ENCODE measurements at places on chromosomes 4 and X.

GRCh38 chr4:3873408-3874027 lies 107.3 kb downstream of the ADRA2C start:
- DNase-seq: no peak

DNA sequence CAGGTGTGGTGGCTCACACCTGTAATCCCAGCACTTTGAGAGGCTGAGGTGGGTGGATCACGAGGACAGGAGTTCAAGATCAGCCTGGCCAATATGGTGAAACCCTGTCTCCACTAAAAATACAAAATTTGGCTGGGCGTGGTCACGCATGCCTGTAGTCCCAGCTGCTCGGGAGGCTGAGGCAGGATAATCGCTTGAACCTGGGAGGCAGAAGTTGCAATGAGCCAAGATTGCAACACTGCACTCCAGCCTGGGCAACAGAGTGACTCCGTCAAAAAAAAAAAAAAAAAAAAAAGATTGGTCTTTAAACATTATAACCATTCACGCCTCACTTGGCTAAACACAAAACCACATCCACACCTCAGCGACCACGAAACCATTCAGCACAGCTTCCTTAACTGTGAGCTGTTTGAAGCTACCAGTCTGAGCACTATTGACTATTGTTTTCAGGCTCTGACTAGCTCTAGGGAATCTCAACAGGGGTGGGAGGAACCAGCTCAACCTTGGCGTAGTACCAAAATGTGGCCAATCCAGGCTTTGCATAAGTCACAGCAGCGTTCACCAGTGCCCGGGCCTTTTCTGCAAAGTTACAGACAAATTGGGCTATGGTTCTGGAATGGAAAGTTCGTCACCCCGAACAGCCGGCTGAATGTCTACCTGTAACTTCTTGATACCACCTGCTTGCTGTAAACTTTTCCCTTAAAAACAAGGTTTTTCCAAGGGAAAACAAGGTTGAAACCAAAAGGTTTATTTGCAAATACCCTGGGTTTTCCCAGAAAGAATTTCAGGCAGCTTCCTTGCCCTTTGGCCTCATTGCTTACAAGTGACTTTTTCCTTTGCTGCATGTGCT lies 73.6 kb upstream of the DHX15 start:
- peak; percentile 44 for DNase-seq

GRCh38 chr4:81353861-81354260 lies 117.8 kb downstream of the RASGEF1B start:
- no peak for DNase-seq

- no peak for DNase-seq
Observed at GRCh38 chr4:129189630-129190029, 93.7 kb downstream of the C4orf33 start.

GRCh38 chr4:82587826-82588540 lies 26.2 kb upstream of the TMEM150C start:
- DNase-seq: no peak

DNA sequence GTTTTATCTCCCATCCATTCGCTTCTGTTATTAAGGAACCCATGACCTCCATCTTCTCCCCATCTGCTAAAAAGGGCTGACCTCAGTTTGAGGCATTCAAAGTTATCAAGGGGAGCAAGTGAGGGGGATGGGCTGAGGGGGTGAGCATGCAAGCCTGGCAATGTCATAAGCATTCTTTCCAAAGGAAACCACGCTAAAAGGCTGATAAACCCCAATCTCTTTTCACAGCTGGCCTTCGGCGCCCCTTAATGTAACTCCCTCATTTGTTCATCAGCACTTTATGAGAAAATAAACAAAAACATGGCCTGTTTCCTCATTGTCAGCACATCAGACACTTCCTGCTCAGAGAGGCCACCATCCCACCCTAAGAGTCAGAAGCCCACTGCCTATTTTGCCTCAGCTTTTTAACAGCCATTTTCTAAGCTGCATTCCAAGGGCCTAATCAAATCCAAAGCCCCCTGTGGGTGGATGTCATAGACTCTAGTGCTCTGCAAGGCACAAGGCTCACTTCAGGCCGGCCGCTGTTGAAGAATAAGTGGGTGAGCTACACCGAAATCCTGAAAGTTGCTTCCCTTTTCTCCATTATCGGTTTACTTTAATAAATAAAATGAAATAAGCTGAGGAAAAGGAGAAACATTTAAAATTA lies 92.0 kb upstream of the SRD5A3 start:
- no peak for DNase-seq

- DNase-seq: no peak
Observed at GRCh38 chrX:46757593-46757992, 1.3 kb downstream of the SLC9A7 start.

DNA sequence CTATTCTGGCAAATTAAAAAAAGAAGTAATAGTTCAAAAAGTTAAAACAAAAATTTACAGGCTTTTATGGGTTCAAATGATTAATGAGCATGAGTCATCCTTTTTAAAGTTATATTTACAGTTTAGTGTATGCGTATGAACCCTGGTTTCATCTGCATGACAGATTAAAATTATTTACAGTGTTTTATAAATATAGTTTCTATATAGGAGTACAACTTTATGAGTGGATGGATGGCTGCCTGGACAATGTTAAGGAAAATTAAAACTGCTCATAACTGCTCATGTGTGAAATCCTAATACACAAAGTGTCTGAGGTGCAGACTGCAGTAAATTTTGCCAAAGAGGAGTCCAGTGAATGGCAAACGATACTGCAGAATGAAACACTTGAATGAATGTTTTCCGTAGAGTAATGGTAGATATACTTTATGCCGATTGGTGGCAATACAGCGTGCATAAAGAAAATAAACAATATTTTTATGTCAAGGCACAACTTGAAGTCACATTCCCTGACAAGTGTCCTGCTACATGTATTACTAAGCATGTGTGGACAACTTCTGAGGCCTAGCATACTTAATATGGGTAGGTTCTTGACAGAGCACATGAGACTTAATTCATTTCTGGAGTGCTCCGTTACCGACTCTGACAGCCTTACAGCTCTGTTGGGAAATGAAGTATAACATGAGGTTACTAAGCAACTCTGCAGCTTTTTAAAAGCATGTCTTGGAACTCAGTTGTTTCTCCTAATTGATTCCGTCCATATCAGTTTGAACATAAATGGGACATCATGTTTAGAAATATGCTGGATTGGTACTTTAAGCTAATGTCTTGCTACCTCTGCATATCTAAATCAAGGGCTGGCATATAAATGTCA lies 985.6 kb upstream of the PCDH7 start:
- no peak for DNase-seq

- DNase-seq: no peak
Observed at GRCh38 chr4:76726176-76726575, 171.8 kb downstream of the SOWAHB start.

GRCh38 chrX:68997511-68997910 lies 167.7 kb downstream of the PJA1 start:
- DNase-seq: no peak

DNA sequence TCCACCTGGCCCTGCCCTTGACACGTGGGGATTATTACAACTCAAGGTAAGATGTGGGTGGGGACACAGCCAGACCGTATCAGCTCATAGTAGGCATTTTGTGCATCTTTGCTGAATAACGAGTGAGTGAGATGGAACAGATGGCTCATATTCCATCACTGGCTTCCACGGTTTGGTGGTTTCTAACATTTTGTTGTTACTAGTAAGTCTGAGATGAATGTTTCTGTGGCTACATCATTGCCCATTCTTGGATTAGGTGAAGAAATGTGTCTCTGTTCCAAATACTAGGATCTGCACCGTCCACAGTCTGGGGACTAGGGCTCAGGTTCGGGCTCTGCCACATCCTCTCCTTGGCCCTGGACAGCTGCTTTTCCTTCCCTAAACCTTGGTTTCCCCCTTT lies 3.6 kb downstream of the ABLIM2 start:
- no peak for DNase-seq

DNA sequence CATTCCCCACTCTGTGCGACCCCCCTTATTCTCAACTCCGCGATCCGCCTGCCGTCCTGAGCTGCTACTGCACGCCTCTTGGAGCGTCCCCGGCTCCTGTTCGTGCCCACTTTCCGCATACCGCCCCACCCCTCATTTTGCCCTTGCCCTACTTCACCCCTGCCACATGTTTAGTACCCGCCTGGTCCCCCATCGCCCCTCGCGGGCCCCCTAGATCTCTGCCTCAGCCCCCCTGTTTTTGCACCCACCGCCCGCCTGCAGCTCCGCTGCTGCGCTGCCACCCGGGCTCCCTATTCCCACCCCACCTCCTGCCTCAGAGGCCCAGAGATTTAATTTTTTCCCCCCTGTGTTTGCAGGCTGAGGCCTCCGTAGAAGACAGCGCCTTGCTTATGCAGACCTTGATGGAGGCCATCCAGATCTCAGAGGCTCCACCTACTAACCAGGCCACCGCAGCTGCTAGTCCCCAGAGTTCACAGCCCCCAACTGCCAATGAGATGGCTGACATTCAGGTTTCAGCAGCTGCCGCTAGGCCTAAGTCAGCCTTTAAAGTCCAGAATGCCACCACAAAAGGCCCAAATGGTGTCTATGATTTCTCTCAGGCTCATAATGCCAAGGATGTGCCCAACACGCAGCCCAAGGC lies 1.4 kb downstream of the MAGED1 start:
- DNase-seq: no peak

GRCh38 chrX:68842351-68842750 lies 13.5 kb downstream of the EFNB1 start:
- no peak for DNase-seq

DNA sequence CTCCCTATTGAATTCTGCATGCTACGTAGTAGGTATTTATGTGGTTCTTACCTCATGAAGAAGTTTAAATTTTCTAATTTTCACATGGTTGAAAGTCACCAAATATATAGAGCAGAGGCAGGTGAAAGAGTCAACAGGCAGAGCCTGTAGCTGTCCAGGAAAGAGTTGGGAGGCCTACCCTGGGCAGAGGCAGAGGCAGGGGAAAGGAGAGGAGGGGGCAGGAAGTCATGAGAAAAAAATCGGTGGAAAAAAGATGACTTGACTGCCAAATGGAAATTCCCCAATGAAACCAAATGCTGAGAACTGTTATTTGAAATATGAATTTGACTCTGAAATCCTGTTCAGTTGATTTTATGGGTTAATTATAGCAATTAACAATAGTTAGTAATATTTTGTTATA lies 23.1 kb upstream of the GPR34 start:
- no peak for DNase-seq

DNA sequence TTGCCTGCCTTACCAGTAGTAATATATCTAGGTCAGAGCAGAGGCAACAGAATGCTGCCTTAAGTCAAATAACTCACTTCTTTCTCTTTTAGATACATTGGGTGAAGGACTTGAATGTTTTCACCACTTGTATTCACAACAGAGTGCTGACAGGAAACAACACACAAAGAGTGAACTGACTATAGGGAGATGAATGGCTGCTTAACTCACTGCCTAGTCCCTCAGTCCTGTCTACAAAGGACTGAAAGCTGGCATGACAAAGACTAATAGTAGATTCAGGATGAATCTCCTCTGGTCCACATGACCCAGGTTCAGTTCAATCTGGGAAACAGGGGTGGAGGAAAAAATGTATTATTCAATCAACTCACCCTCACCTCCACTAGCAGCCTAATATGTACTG lies 134.2 kb downstream of the GALNTL6 start:
- no peak for DNase-seq

GRCh38 chrX:153903238-153903980 lies 1.1 kb upstream of the AVPR2 start:
- DNase-seq: no peak

DNA sequence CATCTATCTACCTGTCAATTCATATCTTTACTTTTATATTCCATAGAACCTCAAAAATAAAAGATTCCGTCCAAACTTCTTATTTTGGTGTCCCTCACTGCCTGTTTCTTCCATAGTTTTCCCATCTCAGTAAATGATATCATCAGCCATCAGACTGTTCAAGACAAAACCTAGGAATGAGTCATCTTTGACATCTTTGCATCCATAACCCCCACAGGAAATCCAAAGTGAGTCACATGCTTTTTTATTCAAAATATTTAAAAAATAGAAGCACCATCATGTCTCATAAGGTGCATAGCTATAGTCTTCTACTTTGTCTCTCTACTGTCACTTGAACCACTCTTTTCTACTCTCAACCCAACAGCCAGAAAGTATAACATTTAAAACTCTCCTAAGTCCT lies 29.9 kb upstream of the CXXC4 start:
- DNase-seq: no peak

- DNase-seq: no peak
Observed at GRCh38 chr4:185987961-185988627, 80.9 kb upstream of the TLR3 start.

GRCh38 chrX:129013574-129013973 lies 509.7 kb downstream of the SMARCA1 start:
- DNase-seq: no peak

DNA sequence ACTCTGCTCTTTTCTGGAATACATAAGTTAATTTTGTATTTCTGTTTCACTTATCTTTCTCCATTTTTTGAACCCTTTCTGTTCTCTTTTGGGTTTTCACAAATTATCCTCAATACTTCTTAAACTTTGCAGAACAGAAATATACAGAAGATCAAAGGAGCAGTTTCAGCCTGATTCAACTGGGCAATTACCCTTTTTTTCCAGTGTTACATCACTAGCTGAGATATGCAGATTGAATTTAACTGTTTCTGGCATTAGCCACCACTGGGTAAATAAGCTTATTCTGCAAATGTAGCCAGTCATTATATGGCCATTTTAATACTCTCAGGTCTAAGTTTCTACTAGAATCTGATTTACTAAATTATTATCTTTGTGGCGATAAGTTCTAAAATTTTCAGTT lies 66.9 kb upstream of the GRID2 start:
- DNase-seq: no peak

GRCh38 chr4:143558823-143559756 lies 45.6 kb downstream of the SMARCA5 start:
- DNase-seq: peak; percentile 68

DNA sequence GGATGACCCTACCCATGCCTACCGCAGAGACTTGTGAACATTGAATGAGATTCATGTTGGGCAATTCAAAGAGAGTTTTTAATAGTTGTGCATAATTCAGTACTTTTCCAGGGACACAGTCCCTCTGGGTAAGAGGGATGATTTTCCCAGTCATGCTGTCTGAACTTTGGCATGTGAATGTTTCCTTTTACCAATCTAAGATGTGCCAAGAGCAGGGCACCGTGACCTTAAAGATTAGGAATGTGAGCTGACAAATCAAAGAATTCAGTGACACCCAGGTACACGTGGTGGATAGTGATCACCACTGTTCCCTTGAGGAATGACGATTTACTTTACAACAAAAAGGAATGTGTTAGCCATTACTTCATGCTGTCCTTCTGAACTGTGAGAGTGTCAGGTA lies 515.6 kb downstream of the PPARGC1A start:
- DNase-seq: no peak

DNA sequence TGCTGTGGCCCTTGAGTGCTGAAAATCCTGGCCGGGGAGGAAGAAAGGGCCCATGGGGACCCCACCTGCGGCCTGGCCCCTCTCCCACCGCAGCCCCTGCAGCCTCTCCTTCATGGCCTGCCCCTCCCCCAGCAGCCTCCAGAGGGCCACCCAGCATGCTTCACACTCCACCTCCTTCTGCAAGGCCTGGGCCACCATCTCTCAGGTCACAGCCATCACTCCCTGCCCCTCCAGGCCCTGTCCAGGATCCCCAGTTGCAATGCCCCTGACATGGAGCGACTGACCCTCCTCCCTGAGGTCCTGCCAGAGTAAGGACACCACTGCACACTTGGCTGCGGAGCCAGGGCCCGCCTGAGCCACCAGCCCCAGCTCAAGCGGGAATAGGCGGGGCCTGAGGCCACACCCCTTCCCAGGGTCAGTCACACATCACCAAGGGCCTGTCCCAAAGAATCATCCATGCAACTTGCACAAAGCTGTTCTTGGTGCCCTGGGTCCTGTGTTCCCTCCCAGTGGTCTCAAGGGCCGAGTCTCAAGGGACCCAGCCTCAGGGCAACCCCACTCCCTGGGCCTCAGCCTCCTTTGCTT lies 32.9 kb downstream of the CCNQ start:
- no peak for DNase-seq

GRCh38 chr4:186249785-186250754 lies 15.9 kb upstream of the F11 start:
- no peak for DNase-seq
